ENCODE measurements at places on chromosomes 5 and 9.

GRCh38 chr5:59021286-59021673, 438.4 kb downstream of the RAB3C start:
- DNase-seq = no peak

- DNase-seq = no peak
These were observed 5.0 kb upstream of the HAVCR1 start for GRCh38 chr5:157063776-157064430.

- DNase-seq = no peak
These were observed 39.8 kb downstream of the POLK start for GRCh38 chr5:75551471-75551870.

- no peak for DNase-seq
These were observed 347.4 kb downstream of the SH3GL2 start for GRCh38 chr9:17926246-17926645.

- DNase-seq = no peak
These were observed 59.2 kb downstream of the MED10 start for GRCh38 chr5:6319116-6319515.

DNA sequence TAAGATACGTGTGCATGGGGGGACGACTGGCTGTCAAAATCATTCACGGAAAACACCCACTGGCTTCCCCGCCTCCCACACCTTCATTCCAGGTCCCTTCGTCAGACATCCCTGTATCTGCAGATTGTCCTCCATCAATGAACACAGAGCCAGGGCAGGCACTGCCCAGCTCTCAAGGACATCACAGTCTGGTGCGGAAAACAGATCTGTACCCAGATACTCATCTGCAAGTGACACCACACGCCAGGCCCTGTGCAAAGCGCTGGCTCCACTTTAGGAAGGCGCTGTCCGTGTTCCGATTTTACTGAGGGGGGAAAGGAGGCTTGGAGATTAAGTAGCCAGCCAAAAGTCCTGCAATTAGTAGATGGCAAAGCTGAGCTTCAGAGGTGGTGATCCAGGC, 72.3 kb downstream of the OLFM1 start:
- no peak for DNase-seq

DNA sequence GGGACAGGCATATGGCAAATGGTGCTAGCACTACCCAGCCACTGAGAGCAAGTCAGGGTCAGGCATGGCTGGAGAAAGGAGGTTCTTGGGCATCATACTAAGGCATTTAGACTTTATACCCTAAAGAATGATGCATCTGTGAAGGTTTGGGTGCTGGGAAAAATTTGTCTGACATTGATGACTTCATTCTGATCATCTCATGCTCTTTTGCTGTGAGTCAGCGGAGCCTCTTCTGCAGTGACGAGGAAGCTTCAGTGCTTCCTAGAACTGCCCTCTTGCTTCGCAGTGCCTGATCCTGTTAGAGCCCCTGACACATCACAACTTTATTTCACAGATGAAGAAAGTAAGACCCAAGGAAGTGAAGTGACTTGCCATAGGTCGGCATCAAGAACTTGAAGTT, 266.6 kb upstream of the GAS1 start:
- DNase-seq = no peak

- no peak for DNase-seq
These were observed 6.1 kb upstream of the BARX1 start for GRCh38 chr9:93960971-93961841.

DNA sequence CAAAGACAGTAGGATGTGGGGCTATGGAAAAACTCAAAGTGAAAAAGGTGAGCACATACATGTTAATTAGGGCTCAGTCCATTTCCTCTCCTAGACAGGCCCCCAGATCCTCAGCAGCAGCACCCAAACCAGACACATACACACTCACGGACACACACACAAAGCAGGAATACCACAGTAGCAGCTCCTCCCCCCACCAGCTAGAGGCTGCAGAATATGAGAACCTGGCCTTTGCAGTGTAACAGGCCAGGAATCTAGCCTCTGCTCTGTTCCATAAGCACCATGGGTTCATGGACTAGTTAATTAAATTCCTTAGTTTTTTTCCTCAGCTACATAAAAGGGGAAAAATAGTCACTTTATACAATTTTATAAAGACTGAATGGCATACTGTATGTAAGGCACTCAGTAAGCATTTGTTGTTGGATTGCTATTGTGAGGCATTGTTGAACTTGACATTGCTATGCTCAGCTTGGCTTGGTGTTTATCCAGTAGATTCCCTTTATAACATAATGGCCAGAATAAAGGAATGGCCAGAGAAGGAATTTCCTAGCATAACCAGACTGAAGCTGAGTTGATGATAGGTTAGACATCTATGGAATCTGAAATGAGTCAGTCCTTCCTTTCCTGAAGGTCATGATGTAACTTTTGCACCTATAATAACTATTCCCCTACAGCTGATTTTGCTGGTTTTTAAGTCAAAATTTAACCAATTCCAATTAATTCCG, 186.8 kb downstream of the SEMA5A start:
- DNase-seq = no peak

DNA sequence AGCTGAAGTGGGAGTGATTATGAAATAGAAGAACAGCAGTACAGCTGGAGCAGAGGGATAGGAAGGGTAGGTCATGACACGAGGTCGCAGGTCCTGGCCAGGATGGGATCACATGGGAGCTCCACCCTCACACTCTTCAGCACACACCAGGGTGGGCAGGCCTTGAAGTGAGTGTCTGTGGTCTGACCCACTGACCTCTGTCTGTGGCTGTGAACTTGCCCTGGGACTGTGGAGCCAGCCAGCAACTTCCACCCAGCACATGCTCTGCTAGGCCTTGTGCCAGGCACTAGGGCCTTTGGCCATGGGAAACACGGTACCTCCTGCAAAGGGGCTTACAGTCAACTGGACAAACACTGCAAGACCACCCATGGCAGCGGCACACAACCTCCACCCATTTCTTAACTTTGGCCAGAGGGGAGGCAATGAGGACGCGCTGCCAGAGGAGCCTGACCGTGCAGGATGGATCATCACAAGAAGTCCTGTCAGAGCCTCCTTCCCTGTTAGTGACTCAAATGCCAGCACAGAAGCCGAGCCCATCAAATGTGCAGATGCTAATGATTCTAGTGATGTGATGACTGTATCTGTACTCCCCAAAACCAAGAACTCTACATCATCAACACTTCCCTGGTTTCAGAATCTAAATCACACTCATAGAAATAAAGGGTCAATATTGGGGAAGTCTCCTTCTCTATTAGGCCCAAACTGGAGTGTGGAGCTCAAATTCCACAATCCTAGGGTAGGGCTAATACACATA, 113.6 kb downstream of the DPYSL3 start:
- DNase-seq = no peak

- DNase-seq = no peak
These were observed 63.8 kb upstream of the DAPK1 start for GRCh38 chr9:87433853-87434252.

GRCh38 chr5:141826674-141827073, 51.5 kb downstream of the PCDH1 start:
- DNase-seq = no peak

- no peak for DNase-seq
These were observed 86.7 kb upstream of the SPATA31C2 start for GRCh38 chr9:88224938-88225337.

DNA sequence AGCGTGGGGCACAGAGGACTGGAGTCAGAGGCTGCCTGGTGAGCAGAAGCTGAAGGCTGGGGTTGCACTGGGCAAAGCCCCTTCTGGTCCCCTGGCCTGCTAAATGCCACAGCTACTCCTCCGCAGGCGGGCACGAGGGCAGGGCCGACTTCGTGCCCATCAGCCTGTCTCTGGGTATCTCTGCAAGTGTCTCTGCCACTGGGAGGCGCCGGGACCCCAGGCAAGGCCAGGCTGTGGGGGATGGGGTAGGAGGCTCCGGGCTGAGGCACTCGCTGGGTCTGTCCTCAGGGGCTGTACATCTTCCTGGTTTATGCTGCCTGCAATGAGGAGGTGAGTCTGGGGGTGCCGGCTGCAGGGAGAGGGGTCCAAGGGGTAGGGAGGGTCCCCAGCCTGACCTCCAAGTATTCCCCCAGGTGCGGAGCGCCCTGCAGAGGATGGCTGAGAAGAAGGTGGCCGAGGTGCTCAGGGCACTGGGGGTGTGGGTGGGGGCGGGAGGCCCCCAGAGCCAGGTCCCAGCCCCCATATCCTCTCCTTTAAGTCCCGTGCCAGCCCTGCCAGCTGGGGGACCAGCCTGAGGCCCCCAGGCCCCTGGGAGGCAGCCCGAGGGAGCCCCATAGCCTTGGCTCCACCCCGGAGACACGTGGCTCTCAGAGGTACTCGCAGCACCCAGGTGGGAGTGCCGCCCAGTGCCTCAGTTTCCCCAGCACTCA, 25.1 kb downstream of the ADGRD2 start:
- DNase-seq = no peak

GRCh38 chr9:36278243-36278642, 20.0 kb upstream of the GNE start:
- no peak for DNase-seq

- DNase-seq = peak; percentile 36
These were observed 1.7 kb downstream of the GOLM1 start for GRCh38 chr9:86097510-86098224.

- DNase-seq = no peak
These were observed 431.0 kb upstream of the MEF2C start for GRCh38 chr5:89313804-89314588.

GRCh38 chr5:138438003-138438723, 694 bp upstream of the REEP2 start:
- DNase-seq = no peak

DNA sequence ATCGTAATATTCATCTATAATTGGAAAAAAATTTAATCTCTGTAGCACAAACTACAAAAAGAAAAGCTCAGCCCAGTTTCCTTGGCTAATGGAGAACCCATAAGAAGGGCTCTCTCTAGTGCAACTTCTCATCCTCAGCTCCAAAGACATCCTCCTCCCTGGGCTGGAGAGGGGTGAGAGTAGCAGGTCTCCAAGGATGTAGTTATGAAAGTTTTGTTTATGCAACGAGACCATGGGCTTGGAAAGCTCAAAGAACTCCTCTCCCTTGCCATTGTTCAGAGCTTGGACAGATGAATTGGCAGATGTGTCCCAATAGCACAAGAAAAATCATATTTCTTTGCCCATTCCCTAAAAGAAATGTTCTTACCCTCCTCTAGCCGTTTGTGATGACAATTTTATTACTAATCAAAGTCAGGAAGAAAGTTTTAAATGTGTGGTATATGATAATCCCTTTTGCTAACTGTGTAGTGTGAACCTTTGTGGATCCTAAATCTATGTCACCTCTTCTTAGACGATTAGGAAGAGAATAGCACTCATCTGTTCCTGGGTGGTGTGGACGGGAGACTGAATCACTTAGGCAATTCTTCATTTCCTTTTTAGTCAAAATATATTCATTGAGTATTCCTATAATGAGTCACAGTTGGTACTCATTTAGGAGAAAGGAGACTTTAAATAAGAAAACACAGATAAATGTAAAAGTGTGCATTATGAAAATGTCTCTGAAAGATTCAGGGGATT, 52.2 kb downstream of the GARNL3 start:
- no peak for DNase-seq

DNA sequence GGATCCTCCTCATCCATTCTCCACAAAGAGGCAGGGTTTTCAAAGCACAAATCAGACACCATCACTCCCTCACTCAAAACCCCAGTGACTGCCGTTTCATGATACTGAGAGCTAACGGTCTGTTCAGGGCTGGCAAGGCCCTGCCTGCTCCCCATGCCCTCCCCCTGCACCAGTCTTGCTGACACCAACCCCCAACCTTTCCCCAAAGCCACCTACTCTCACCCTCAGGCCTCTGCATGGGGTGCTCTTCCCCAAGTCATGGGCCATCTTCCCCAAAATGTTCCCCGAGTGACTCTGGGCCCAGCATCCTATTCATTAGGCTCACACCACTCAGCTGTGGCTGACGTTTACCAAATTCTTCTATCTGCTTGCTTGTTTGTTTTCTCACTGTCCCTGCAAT, 21.7 kb upstream of the OLFM1 start:
- DNase-seq = no peak

GRCh38 chr5:75342836-75343235, 5.8 kb downstream of the HMGCR start:
- DNase-seq = no peak

GRCh38 chr9:81317939-81318338, 371.4 kb downstream of the TLE1 start:
- DNase-seq = peak; percentile 13

GRCh38 chr5:113224605-113225065, 210.2 kb downstream of the TSSK1B start:
- DNase-seq = no peak

DNA sequence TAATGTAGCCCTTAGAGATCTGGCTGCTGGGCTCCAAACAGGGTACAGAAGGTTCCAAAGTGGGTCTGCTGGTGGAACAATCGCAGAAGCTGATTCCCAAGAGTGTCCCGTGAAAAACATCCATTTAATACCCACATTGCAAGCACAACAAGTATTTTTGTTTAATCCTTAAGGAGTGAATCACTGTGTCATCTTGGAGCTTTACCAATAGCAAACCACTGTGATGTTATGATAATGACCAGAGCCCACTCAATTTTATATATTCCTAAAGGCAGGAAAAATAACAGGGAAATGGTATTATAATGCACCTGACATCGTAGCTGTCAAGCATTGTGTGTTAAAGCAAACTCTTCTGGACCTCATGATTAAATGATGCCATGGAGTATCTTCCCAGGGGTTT, 291.9 kb downstream of the FBXL7 start:
- DNase-seq = no peak

DNA sequence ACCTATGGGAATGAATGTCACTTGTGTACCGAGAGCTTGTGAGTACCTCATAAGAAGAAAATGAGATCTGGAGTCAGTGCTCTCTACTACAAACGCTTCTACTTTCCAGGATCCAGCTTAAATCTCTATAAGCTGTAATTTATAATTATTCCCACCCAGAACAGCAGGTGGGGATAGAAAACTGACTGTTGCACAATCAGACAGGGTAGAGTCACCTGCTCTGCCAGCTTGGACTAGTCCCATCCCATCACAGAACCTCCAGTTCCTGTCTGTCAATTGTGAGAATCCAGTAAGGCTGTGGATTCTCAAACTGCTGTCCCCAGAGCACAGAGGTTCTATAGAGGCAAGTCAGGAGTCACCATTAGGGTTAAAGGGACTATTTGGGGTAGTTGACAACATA, 2.0 kb downstream of the SPINK7 start:
- peak; percentile 50 for DNase-seq

GRCh38 chr9:112245126-112245525, 70.0 kb upstream of the SUSD1 start:
- DNase-seq = peak; percentile 38

DNA sequence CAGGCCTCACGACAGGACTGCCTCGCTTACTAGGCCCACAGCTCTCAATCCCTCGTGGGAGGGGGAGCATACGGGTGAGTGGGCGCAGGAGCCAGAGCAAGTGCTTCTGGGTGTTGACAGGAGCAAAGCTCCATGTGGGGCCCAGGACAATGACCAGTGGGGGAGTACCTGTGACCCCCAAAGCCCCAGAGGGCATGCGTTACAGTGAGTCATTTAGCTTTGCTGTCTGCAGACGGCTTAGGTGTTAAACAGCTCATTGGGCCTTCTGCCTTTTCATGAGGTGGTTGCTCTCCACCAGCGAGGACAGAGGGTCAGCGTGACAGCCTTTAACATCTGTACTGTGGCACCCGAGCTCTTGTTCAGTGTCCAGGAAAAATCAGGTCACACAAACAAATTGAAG, 78.2 kb downstream of the GRAMD2B start:
- DNase-seq = no peak
